RPMI7951 (cell line): ENCODE measurements at places on chromosomes 4 and X.

DNA sequence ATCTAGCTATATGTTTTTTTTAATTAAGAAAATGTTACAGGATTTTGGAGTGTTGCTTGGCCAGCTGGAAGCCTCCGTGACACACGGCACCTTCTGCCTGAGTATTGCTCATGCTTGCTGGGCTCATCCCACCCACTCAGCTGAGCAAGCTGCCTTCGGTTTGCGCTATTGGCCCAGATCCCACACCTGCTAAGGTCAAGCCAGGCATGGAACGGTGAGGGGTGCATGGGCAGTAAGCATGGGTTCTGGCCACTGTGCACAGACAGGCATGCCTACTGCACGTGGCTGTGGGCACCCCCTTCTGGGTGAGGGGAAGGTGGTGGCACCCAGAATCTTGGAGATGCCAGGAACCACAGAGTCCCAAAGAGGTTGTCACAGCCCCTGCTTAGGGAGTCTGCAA is 1178.4 kb upstream of the PCDH7 start:
- DNase-seq = no peak

GRCh38 chr4:141565379-141566089 is 70.8 kb upstream of the IL15 start:
- DNase-seq = no peak

- DNase-seq = no peak
These were observed 40.8 kb downstream of the JADE1 start for GRCh38 chr4:128850252-128850651.

DNA sequence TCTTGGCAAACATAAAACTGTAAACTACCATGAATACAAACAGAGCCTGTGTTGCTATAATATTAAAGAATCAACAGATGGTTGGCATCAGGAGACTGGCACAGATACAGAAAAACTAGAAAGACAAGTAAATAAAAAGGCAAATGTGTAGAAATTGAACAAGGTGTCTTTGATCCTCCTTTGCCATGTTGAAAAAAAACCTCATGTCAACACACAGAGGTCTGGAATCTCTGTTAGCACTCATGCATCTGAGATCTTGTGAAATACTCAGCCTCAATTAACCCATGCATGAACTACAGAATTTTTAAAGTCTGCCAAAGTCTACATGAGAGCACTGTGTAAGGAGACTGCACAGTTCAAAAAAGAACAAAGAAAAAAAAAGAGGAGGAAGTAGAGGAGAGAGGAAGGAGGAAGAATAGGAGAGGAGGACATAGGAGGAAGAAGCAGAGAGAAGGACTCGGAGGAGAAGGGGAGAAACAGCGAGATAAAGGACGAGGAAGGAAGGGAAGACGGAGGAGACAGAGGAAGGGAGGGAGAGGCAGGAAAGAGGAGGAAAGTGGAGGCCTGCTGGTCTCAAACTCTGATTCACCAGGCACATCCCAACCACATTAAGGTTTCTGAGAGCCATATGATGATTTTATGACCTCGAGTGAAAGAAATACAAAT is 52.8 kb downstream of the PRDM5 start:
- DNase-seq = no peak
